ENCODE measurements at places on chromosomes 3 and 15.

- DNase-seq, result peak; percentile 51
Measured at GRCh38 chr3:141000027-141000663, 51.0 kb upstream of the SPSB4 start.

DNA sequence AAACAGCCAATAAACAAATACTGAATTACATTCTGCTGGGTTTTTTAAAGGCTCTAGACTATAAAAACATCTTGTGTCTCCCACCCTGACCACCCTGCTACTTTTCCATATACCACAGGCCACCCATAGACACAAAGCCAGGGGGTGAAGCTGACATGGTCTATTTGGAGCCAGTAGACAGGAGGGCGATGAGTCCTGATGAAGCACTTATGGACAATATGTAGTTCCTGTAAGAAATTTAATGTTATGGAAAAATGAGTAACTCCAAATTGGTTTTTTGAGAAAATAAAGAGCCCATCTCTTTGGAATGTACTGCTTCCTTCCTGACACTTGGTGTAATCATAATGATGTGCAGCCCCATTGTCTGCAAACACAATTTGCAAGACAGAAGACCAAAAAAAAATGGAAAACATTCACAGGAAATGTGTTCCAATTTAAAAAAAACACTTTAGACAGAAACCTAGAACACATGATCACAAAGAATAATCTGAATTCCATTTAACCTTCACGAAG, 11.8 kb downstream of the SSR3 start:
- DNase-seq, result no peak

GRCh38 chr3:40925231-40925630, 274.1 kb upstream of the CTNNB1 start:
- DNase-seq, result no peak

DNA sequence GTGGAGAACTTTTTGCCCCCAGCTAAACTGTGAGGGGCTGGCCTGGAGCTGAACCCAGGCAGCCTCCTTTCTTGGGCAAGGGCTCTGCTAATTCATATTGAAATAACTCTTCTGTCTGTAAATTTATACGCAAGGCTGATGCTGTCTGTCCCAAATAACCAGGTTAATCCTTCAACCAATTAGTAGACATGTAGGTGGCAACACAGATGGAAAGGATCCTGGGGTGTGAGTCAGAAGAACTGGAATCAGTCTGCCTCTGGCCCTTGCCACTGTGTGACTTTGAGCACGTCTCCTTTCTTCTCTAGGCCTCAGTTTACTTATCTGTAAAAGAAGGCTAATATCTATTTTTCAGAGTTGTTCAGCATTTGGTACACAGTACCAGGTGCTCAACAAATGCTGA, 48.3 kb upstream of the IREB2 start:
- DNase-seq, result no peak

GRCh38 chr15:93080451-93080850, 8.6 kb downstream of the RGMA start:
- no peak for DNase-seq

DNA sequence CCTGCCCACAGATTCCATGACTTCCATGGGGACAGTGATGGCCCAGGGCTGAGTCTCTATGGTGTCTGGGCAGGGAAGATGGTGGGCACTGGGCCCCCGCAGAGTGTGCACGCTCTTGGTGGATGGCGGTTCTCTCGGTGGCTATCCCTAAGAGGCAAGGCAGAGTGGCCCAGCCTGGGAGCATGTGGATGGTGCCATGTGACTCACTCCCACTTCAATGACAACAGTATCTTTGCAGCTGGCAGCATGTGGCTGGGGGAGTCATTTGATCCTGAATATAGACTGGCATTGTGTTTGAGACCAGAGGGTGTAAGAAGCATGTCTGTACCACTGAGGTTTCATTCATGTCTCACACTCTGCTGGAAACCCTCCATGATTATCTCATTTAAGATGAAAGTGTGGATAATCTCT, 101.2 kb downstream of the CORO2B start:
- DNase-seq, result no peak

- DNase-seq, result no peak
Measured at GRCh38 chr3:71281280-71281679, 302.2 kb downstream of the FOXP1 start.

GRCh38 chr3:18445401-18446148, 20.4 kb upstream of the SATB1 start:
- peak; percentile 67 for DNase-seq

DNA sequence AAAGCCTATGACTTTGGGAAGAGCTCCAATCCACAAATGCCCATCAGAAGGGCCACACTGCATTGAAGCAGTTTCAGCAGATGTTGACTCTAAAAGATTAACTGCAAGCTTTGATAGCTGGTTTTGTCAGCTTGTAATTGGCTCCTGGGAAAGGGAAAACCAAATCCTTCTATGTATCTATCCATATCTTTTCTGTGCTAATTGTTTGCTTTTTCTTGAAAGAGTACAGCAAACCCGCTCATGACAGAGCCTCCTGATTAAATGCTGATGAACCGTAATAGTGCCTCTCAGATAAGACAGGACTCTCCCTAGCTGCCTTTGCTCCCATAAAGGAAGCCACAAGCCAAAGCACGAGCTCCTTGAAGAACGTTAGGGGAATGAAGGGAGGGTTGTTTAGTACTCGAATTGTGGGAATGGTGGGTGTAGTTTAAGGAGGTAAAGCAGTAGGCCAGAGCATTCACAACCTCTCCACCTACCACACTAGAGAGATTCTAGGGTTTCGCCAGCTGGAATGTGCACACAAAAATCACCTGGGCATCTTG, 33.6 kb upstream of the LRIG1 start:
- DNase-seq, result no peak

- DNase-seq, result no peak
Measured at GRCh38 chr3:45599984-45600650, 5.6 kb downstream of the LIMD1 start.

DNA sequence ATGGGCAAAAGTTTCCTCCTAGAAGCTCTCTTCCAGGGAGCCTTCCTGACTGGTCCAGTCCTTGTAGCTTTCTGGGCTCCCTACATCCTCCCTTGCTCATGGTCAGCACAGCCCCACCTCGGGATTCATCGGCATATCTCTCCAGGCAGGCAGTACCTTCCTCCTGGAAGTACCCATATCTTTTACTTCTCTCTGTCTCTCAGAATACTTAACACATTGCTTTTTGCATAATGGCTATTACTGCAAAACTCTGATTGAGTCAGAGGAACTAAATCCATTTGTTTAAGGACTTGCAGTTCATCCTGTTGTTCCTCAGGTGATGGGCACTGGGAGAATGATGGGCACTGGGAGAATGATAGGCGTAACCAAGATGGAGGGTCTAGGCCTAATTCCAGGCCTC, 13.8 kb upstream of the ZBTB38 start:
- DNase-seq, result no peak

- no peak for DNase-seq
Measured at GRCh38 chr15:34653992-34654391, 70.5 kb upstream of the GOLGA8B start.

DNA sequence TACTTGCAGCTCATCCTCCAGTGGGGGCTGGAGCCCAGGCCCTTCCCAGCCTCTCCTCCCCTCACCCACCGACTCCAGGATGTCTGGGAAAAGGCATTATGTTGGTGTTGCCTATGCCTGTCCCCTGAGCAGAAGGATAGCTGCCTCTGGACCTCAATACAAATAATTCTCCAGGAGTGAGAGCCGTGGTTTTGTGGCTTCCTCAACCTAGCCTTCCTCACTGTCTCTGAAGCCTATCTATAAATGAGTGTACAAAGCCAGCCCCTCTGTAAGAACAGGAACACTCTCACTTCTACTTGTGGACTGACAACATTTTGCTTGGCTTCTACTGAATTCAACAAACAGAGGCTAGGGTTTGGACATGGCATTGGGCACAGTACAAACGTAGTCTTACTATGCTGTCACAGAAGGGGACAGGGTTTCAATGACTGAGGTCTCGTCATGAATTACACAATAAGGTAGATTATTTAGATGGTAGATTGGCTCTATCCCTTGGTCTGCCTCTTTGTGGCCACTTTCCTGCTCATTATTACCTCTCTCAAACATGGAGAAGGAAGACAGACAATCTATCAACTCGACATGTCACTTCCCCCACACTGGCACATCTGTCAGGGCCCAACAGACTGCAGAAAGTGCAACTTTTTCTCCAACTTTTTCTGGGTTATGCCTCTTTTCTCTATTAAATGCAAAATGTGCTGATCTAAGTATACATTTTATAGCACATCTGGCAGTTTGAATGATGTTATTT, 82.8 kb upstream of the MEX3B start:
- peak; percentile 19 for DNase-seq

DNA sequence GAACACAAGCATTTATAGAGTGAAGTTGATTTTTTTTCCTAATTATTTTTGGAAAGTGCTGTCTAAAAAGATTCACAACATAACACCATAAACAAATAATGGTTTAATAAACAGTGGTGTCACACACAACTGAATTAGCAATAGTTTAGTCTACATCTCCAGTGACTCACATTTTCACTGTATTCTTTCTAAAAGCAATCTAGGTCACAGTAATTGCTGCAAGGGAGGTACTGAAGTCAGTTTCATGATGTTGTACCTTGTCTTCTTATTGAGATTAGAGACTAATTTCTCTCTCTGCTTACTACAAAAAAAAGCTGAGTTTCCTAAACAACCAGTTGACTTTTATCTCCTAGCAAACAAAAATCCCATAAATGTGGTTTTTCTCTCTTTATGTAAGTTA, 29.6 kb downstream of the PLSCR4 start:
- no peak for DNase-seq

- DNase-seq, result no peak
Measured at GRCh38 chr15:42060797-42061196, 33.6 kb downstream of the PLA2G4D start.

GRCh38 chr15:72982714-72983113, 69.5 kb upstream of the NEO1 start:
- no peak for DNase-seq

- DNase-seq, result no peak
Measured at GRCh38 chr3:138395865-138396751, 38.3 kb upstream of the ESYT3 start.

DNA sequence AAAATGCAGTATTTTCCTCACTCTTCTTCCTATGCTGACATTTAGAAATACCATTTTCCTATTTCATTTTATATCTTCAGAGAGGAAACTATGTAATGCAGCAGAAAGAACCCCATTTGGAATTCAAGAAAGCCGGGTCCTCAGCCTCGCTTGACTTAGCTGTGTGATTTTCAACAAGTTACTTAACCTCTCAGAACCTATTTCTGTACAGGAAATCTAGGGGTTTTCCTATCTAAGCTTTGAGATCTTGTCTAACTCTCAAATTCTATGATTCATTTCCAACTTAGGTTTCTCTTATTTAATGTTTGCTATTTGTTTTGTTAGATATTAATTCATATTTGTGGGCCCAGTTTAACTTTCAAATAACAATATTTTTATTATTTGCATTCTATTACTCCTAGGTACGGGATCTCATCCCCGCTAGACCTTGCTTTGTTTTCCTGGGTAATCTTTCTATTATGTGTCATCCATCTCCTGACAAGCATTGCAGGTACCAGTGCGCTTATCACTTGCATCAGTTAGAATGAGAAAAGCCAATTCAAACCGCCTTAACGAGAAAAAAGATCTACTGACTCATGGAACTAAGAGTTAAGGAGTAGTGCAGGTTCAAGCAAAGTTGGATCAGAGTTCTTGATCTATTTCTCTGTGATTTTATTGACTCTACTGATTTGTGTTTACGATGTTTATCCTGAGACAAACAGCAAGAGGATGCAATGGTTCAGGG, 70.6 kb upstream of the BHLHE40 start:
- DNase-seq, result no peak

- DNase-seq, result no peak
Measured at GRCh38 chr15:50330921-50331320, 24.1 kb downstream of the GABPB1 start.

DNA sequence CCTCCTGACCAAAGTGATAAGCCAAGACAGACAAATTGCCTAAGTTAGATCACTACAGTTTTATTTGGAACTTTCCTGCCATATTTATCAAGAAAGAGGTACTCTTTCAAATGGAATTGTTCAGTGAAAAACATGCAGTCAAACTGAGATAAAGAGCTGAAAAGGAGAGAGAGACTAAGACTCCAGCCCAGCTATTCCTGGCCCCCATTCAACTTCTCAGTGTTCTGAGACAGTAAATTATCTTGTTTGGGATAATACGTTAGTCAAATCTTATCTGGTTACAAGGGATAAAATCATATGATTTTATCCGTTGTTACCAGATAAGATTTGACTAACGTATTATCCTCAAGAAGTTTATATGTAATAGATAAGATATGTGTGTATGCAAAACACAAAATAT, 67.6 kb upstream of the CMC1 start:
- no peak for DNase-seq

DNA sequence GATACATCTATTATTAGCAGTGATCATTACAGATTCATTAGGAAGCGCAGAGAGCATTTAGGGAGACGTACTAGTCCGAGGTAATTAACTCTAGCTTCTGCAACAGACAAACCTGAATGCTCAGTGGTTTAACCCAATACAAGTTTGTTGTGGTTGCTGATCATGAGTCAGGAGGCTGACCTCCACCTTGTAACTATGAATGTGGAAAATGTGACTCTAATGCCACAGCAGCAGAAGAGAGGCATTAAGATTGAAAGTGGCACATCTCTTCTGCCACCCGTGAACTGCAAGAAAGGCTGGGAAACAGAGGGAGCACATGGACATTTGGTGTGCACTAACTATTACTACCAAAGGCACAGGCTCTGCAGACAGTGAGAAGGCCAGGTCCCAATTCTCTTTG, 71.2 kb upstream of the C3orf80 start:
- DNase-seq, result no peak

GRCh38 chr3:129254536-129255230, 5.3 kb downstream of the COPG1 start:
- no peak for DNase-seq

GRCh38 chr3:131699001-131699400, 196.2 kb upstream of the MRPL3 start:
- no peak for DNase-seq

Measured in HL-60 (cell line).